T-helper 17 cell (primary cell): ENCODE measurements at places on chromosomes 3 and 15.

- peaks cover 17% of the 10 kb centered on the region for H3K36me3 ChIP-seq
- peaks cover 3% of the 10 kb centered on the region for H3K4me1 ChIP-seq
- no peaks in the 10 kb centered on the region for H3K27me3 ChIP-seq
- no peak overlapping the region for H3K27ac ChIP-seq
These were observed 83.9 kb upstream of the MEX3B start for GRCh38 chr15:82129761-82130160.

- H3K27ac ChIP-seq = peak overlapping the region; percentile 74
- no peak for DNase-seq
- peak overlapping the region; percentile 19 for H3K4me3 ChIP-seq
- peaks cover 54% of the 10 kb centered on the region for H3K4me1 ChIP-seq
These were observed 58.2 kb downstream of the RAB7A start for GRCh38 chr3:128784232-128784631.

DNA sequence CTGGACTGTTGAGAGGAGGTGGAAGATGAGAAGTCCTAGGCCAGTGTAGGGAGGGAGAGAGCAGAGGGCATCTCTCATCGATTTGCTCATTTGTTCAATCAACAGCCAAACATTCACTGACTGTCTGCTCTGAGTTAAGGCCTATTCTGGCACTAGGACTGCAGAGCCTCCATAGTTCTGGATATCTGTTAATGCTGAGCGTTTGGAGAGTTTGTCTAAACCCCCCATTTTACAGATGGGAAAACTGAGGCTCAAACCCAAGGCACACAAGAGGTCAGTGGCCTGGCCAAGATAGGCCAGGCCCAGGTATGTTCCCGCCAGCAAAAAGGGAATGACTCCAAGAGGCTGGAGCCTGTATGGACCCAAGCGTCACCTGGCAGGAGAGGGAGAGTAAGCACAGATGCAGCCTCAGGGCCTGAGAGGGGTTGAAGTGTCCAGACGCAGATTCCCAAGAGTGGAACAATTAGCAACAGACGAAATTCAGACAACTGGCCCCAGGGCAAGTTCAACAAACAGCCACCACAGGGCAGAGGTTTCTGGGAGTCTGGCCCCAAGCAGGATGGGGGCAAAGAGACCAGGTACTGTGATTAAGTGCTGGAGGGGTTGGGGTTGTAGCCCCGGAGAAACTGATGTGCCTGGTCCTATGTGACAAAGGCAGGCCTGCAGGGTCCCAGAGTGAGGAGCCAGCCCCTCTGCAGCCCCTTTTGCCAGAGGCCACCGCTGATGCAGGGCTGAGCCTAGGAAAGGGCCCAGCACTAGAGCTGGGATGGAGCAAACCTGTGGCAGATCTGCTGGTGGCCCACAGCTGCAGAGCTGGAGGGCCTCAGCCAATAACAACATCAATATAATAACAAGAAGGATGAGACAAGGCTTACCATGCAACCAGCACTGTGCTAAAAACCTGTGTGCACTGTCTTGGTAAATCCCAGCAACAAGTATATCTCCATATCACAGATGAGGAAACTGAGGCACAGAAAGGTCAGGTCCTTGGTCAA lies 245.1 kb upstream of the TLE3 start:
- H3K36me3 ChIP-seq = no peaks in the 10 kb centered on the region
- no peak overlapping the region for H3K27ac ChIP-seq
- H3K4me3 ChIP-seq = no peak overlapping the region
- no peaks in the 10 kb centered on the region for H3K27me3 ChIP-seq

DNA sequence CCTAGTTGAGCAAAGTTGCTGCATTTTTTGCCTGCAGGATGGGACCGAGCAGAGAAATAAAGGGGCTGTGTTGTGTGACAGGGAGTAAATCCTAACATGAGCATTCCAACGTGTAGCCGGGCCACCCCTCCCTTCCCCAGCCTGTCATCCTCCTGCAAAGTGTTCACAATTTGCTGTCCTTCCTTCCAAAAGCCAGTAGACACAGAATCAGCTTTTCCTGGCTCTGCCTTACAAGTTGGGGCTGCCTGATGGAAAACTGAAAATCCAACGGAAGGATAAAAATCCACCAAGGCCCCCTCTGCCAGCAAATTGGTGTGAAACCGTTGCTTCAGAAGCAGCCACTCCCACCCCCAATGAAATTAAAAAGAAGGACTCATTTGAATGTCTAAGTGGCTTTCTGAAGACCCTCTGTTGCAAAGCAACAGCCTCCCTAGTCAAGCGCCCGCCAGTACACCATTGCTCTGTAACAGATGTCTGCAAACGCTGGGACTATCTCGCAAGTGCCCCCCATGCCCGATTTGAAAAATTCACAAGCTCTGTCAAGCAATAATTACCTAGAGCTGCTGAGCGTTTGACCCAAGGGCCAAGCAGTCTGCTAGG lies 665 bp downstream of the FRMD4B start:
- peaks cover 3% of the 10 kb centered on the region for H3K4me1 ChIP-seq
- no peak for DNase-seq

DNA sequence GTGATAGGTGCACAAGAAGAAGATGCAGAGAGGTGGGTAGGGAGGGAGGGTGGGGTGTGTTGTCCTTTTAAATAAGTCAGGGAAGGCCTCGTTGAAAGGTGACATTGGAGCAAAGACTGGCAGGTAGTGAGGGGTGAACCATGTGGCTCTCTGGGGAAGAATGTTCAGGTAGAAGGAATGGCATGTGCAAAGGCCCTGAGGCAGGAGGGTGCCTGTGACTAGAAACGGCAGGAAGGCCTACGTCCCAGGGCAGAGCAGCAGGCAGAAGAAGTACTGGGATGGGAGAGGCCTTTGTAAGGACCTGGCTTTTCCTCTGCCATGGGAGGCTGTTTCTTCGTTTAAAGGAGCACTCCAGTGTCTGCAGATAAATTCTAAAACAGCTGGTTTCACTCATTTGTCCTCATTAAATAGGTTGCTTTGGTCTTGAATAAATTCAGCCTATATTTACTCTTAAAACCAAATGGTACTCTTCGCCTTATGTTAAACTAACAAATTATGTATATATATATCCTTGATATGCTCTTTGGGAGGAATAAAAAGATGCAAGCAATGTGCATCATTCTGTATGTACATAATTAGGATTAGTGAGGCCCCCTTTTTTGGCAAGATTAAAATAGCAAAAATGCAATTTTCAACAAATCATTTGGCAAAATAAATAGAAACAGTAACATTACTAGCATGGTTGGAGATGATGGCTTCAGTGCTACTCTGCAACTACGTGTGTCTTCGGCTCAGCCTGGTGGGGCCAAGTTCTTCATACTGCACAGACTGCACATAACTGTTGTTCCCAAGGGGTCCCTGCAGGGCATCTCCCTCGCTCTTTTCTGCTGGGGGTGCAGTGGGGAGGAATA lies 151.4 kb downstream of the KLF13 start:
- H3K36me3 ChIP-seq = peaks cover 2% of the 10 kb centered on the region
- H3K4me3 ChIP-seq = no peak overlapping the region
- no peaks in the 10 kb centered on the region for H3K27me3 ChIP-seq
- DNase-seq = no peak
- H3K4me1 ChIP-seq = peaks cover 35% of the 10 kb centered on the region

GRCh38 chr3:148021381-148021780 lies 612.2 kb downstream of the ZIC1 start:
- H3K27ac ChIP-seq = no peak overlapping the region
- no peaks in the 10 kb centered on the region for H3K36me3 ChIP-seq
- H3K4me3 ChIP-seq = no peak overlapping the region

GRCh38 chr15:42147431-42147735 lies 9.1 kb downstream of the PLA2G4F start:
- peaks cover 25% of the 10 kb centered on the region for H3K27me3 ChIP-seq
- no peaks in the 10 kb centered on the region for H3K36me3 ChIP-seq
- H3K4me1 ChIP-seq = no peaks in the 10 kb centered on the region
- no peak for DNase-seq
- H3K27ac ChIP-seq = no peak overlapping the region
- no peak overlapping the region for H3K4me3 ChIP-seq

- no peak for DNase-seq
- no peak overlapping the region for H3K4me3 ChIP-seq
- no peaks in the 10 kb centered on the region for H3K27me3 ChIP-seq
- H3K36me3 ChIP-seq = no peaks in the 10 kb centered on the region
- H3K4me1 ChIP-seq = no peaks in the 10 kb centered on the region
- no peak overlapping the region for H3K27ac ChIP-seq
These were observed 136.4 kb upstream of the NDN start for GRCh38 chr15:23823508-23823907.

DNA sequence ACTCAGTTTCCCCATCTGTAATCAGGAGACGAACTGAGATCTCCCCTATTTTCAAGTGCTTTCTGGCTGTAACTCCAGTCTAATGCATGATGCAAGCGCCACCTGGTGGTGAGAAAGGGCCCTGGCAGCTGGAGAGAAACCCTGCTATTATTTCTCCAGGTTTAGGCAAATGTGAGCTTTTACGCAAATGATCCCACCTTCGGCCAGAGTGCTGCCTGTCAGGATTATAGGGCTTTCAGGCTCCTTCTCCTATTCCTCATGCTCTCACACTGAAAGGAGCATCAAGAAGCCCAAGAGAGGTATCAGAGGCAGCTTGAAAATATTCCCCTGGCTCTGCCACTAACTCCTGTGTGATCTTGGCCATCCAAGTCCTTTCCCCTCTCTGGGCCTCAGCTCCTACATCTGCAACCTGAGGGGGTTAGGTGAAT lies 93.9 kb upstream of the RASGRF1 start:
- peak; percentile 37 for DNase-seq
- H3K4me3 ChIP-seq = peak overlapping the region; percentile 25
- no peaks in the 10 kb centered on the region for H3K4me1 ChIP-seq
- no peak overlapping the region for H3K27ac ChIP-seq

DNA sequence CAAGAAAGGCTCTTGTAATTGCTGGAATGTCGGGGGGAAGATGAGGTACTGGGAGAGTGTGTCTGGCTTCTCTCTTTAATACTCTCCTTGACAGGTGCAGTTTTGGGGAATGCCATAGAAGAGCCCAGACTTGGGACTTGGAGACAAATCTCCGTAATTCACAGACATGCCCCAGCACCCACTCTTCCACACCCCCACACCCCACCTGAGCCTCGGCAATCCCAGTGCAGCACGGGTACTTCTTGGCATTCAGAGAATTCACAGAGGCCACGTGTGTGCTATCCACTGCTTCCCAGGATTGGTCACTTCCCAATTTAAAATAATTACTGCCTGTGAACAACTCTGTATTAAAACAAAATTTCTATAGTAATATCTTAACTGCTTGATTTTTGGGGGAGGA lies 43.9 kb downstream of the TRIM71 start:
- H3K27me3 ChIP-seq = peaks cover 25% of the 10 kb centered on the region
- H3K36me3 ChIP-seq = no peaks in the 10 kb centered on the region
- H3K4me3 ChIP-seq = no peak overlapping the region
- DNase-seq = no peak
- H3K27ac ChIP-seq = no peak overlapping the region

DNA sequence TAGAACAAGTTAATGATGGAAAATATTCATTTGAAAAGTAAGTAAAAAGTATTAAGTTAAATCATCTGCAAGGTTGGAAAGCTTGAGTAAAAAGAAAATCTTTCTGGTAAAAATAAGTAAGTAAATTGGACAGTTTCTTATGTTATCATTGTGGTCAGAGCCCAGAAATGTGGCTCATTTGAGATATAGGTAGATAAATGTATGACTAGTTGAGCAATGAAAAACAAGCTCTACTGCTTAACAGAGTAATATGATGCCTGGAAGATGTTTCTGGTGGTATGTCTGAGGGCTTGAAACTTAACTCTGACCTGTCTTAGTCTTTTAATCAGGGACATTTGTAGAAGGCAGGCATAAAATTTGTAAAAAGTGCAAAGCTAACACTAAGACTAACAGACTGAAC lies 444.0 kb downstream of the MFSD1 start:
- H3K4me1 ChIP-seq = no peaks in the 10 kb centered on the region
- H3K36me3 ChIP-seq = no peaks in the 10 kb centered on the region
- DNase-seq = no peak
- H3K27ac ChIP-seq = no peak overlapping the region
- no peak overlapping the region for H3K4me3 ChIP-seq
- H3K27me3 ChIP-seq = no peaks in the 10 kb centered on the region

GRCh38 chr15:92074101-92074500 lies 220.6 kb downstream of the SLCO3A1 start:
- H3K4me1 ChIP-seq = peaks cover 56% of the 10 kb centered on the region
- H3K4me3 ChIP-seq = no peak overlapping the region
- peak overlapping the region; percentile 61 for H3K27ac ChIP-seq
- H3K36me3 ChIP-seq = no peaks in the 10 kb centered on the region
- no peak for DNase-seq

DNA sequence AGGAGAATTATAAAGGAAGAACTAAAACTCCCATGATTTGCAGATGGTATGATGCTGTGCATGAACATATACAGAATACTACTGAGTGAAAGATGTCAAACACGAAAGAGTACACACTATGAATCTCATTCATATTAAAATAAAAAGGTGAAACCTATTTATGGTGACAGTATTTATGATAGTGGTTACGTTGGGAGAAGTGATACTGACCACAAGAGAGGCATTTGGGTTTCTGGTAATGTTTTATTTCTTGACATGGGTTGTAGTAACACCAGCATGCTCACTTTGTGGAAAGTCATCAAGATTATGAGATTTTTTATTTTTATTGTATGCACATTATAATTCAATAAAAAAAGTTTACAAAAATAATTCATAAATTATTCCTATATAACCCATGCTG lies 324.0 kb downstream of the GAP43 start:
- no peak overlapping the region for H3K27ac ChIP-seq
- H3K4me1 ChIP-seq = no peaks in the 10 kb centered on the region
- no peaks in the 10 kb centered on the region for H3K36me3 ChIP-seq

DNA sequence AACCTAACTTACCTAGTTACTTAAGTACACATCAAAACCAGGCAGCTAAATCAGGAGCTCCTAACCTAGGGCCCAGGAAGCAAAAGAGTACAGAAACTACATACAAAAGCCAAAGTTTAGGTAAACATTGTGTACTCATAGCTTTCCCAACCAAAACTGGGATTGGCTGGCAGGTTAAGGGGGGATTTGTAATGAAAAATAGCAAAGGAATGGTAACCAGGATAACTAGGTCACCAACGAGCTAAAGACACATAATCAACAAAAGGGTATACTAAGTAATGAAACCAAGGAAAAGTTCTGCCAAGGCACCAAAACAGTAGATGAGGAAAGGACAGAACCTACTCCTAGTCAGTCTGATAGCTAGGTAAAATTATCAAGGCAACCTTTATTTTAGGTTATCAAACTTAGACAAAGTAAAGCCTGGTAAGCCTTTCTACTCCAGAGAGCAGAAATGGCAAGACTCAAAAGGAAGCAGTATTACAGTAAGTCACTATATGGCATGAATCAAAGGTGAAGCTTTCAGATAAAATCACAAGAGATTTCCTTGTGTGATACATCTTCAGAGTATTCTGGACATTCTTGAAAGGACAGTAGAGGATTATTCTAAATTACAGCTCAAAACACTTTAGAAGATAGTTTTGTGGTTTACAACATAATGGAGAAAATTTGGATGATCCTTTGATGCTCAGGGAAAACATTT lies 10.2 kb downstream of the TRA2B start:
- H3K27ac ChIP-seq = peak overlapping the region; percentile 93
- DNase-seq = no peak
- H3K36me3 ChIP-seq = peaks cover 15% of the 10 kb centered on the region
- H3K27me3 ChIP-seq = no peaks in the 10 kb centered on the region
- peak overlapping the region; percentile 96 for H3K4me3 ChIP-seq
